H1 (cell line): ENCODE measurements at places on chromosomes 7 and 10.

GRCh38 chr10:70540089-70540788, 61.7 kb downstream of the PALD1 start:
- DNase-seq, result no peak

DNA sequence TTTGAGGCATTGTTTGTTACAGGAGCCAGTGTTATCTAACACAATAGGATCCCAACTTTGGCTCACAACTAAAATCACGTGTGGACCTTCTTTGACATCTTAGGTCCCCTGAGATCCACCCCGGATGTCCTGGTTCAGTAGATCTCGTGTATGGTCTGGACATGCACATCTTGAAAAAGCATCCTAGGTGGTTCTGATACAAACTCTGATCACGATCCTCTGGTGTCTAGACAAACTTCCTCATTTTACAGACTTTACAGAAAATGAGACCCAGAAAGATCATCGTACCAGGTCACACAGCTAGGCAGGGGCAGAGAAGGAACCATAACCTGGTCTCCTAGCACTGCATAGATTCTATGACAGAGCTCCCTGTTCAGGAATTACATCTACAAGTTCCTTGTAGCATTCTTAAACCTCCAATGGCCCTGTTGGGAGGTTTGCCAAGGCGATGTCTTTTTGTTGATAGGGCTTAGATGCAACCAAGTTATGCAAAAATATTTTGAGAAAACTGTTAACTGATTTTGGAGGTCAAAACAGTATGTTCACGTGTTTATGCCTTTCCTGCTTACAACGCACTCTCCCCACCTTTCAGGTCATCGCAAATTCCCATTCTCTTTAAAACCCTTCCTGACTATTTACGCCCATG, 30.8 kb upstream of the CHST15 start:
- no peak for DNase-seq

- DNase-seq, result no peak
Observed at GRCh38 chr10:110803239-110803749, 68.4 kb upstream of the PDCD4 start.

- DNase-seq, result no peak
Observed at GRCh38 chr10:94076325-94076841, 82.7 kb downstream of the PLCE1 start.
